ENCODE measurements at places on chromosomes 16 and 17. TPM values are rescaled to one million over a fixed set of nuclear protein-coding genes. Genes with fewer than 3 reads are reported as not detected.

SMTNL2 gene
- 2.0 TPM for total RNA-seq

KCNJ2 gene
- 3.2 TPM for total RNA-seq

NCOR1 gene
- 97.0 TPM for total RNA-seq

BBS2 gene
- total RNA-seq = 36.5 TPM

KRTAP2-4 gene
- not detected for total RNA-seq

SMIM22 gene
- total RNA-seq = not detected

HSD17B1 gene
- total RNA-seq = 1.2 TPM

LAT gene
- 9.7 TPM for total RNA-seq

EVPLL gene
- not detected for total RNA-seq

BLTP2 gene
- total RNA-seq = 105 TPM

MEOX1 gene
- 6.7 TPM for total RNA-seq

ITGAD gene
- not detected for total RNA-seq

LRRC75A gene
- 2.3 TPM for total RNA-seq

HS3ST4 gene
- total RNA-seq = not detected

KRTAP2-3 gene
- total RNA-seq = not detected
